Tibial nerve (tissue), 4 donors: ENCODE measurements at places on chromosomes 7 and 10. TPM values are rescaled to one million over a fixed set of nuclear protein-coding genes. Genes with fewer than 3 reads are reported as not detected.
A peak's percentile ranks its signal among the peaks of the same experiment; 100 is the strongest.

The HOXA11 gene
- 10.4 TPM for total RNA-seq

DNA sequence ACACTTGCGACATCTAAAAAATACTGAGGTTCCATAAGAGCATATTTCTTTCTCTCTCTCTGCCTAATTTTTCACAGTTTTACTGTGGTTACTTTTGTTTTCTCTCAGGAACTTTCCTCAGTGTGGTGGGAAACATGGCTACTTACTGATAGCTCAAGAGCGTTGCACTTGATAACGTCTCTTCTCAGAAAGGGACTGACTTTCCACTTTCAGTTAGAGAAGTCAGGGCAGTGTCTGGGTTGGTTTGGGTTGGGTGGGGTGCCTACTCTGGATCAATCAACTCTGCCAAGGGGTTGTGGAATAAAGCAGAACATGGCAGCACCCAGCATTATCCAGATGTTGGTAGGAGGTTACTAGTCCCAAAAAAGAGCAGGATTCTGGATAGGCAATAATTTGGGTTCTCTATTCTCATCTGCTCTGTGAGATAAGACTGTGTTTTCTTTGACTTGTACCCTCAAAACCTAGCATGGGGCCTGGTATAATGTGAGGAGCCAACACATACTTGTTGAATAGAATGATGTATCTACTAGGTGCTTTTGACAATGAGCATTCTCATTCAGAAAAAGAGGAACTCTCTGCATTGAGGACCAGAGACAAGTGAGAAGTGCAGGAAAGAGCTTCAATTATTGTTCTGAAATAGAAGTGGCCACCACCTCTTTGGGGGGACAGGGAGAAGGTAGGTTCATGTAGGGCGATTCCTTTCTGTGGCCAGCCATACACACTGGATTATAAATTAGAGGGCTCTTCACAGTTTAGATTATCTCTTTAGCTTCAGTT is 315.7 kb downstream of the REEP3 start:
- no peaks in the 10 kb centered on the region for H3K27me3 ChIP-seq
- H3K36me3 ChIP-seq = no peaks in the 10 kb centered on the region
- H3K4me1 ChIP-seq = no peaks in the 10 kb centered on the region
- no peak for DNase-seq

The FAM200A gene
- 6.3 TPM for total RNA-seq

The LIPN gene
- total RNA-seq = not detected

DNA sequence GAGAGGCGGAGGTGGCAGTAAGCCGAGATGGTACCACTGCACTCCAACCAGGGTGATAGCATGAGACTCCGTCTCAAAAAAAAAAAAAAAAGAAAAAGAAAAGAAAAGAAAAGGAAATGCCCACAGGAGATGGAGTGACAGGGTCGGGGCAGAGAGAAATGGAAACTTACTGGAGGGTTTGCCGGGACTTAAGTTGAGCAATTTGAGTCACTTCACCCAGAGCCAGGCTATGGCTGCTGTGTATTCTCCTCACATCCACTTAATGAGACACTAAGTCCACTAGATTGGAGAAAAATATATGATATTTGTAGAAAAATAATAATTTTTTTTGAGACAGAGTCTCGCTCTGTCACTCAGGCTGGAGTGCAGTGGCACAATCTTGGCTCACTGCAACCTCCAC is 4.6 kb upstream of the PFKFB3 start:
- DNase-seq = no peak
- H3K4me3 ChIP-seq = no peak overlapping the region
- H3K27me3 ChIP-seq = no peaks in the 10 kb centered on the region
- peaks cover 10% of the 10 kb centered on the region for H3K4me1 ChIP-seq
- H3K36me3 ChIP-seq = no peaks in the 10 kb centered on the region
- peak overlapping the region; percentile 76 for H3K27ac ChIP-seq

The EPO gene
- total RNA-seq = 0.30 TPM

The FAM131B gene
- 1.3 TPM for total RNA-seq

The HTR5A gene
- not detected for total RNA-seq

DNA sequence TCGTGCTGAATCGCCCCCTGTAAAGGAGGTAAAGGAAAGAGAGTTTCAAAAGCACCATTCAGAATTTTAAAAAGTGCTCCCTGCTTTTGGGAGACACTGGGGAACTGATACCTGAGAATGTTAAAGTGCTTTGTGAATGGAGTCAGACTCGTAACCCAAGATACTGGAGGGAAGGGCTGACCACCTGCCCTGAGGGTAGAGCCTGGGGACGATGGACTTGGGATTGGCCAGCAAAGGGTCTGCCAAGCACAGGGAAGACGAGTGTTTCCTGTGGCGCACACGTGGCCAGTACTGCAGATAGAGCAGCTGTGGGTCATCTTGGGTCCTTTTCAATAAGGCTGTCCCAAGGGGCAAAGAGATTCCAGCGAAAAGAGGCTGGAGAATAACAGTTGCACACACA is 1284.1 kb upstream of the AUTS2 start:
- no peak for DNase-seq
- no peak overlapping the region for H3K4me3 ChIP-seq
- H3K27me3 ChIP-seq = no peaks in the 10 kb centered on the region
- H3K4me1 ChIP-seq = no peaks in the 10 kb centered on the region
- H3K27ac ChIP-seq = no peak overlapping the region

- peaks cover 10% of the 10 kb centered on the region for H3K36me3 ChIP-seq
- H3K27me3 ChIP-seq = no peaks in the 10 kb centered on the region
- peak; percentile 91 for DNase-seq
- peak overlapping the region; percentile 87 for H3K4me3 ChIP-seq
- H3K27ac ChIP-seq = peak overlapping the region; percentile 99
These were observed 977 bp upstream of the SFR1 start for GRCh38 chr10:104120903-104121484.

GRCh38 chr7:43071604-43072003 is 40.8 kb upstream of the HECW1 start:
- no peaks in the 10 kb centered on the region for H3K4me1 ChIP-seq
- DNase-seq = no peak
- no peaks in the 10 kb centered on the region for H3K27me3 ChIP-seq
- H3K27ac ChIP-seq = no peak overlapping the region
- no peak overlapping the region for H3K4me3 ChIP-seq

The HMX2 gene
- not detected for total RNA-seq

DNA sequence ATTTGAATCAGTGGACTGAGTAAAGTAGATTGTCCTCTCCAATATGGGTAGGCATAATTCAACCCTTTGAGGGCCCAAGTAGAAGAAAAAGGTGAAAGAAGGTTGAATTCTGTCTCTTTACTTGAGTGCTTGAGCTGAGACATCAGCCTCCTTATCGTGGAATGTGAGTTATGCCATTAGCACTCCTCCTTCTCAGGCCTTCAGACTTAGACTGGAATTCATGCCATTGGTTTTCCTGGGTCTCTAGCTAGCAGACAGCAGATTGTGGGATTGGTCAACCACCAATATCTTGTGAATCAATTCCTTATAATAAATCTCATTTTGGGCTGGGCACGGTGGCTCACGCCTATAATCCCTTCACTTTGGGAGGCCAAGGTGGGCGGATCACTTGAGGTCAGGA is 89.2 kb downstream of the CUL2 start:
- no peak for DNase-seq
- H3K27me3 ChIP-seq = no peaks in the 10 kb centered on the region
- no peaks in the 10 kb centered on the region for H3K4me1 ChIP-seq
- H3K27ac ChIP-seq = no peak overlapping the region

GRCh38 chr7:91832493-91833045 is 47.9 kb downstream of the MTERF1 start:
- H3K4me1 ChIP-seq = no peaks in the 10 kb centered on the region
- no peak overlapping the region for H3K27ac ChIP-seq
- H3K4me3 ChIP-seq = no peak overlapping the region

DNA sequence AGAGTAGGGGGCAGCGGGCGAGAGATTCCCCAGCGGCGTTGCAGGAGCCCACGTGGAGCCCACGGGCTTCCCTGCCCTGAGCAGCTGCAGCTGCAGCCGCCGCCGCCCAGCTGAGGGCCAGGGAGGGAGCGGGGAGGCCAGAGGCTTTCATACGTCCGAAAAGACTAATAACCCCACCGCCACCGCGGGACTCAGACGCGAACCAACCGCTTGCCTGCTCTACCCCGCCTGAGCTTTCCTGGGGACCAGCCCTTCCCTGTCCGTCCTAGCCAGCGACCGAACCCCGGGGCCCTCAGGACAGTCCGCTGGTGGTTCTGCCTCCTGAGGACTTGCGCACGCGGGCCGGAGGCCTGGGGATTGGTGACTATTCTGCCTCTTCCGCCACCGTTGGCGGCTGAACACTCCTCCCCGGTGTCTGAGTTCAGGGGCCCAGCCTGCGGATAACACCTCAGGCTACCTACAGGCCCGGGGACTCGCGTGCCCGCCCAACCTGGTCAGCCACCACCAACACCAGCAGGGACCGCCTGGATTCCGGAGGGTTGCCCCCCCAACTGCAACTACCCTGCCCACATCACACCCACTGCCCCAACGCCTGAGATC is 18.4 kb downstream of the IFT22 start:
- H3K4me1 ChIP-seq = no peaks in the 10 kb centered on the region
- H3K4me3 ChIP-seq = no peak overlapping the region
- H3K27me3 ChIP-seq = peaks cover 99% of the 10 kb centered on the region
- no peak for DNase-seq
- no peak overlapping the region for H3K27ac ChIP-seq

- no peaks in the 10 kb centered on the region for H3K27me3 ChIP-seq
- DNase-seq = no peak
- H3K4me3 ChIP-seq = no peak overlapping the region
- H3K27ac ChIP-seq = no peak overlapping the region
These were observed 95.2 kb downstream of the DNAJB6 start for GRCh38 chr7:157431951-157432540.

GRCh38 chr7:104936546-104936945 is 77.5 kb upstream of the KMT2E start:
- no peak overlapping the region for H3K4me3 ChIP-seq
- H3K4me1 ChIP-seq = no peaks in the 10 kb centered on the region
- H3K27me3 ChIP-seq = no peaks in the 10 kb centered on the region

- no peaks in the 10 kb centered on the region for H3K4me1 ChIP-seq
- no peaks in the 10 kb centered on the region for H3K36me3 ChIP-seq
- no peaks in the 10 kb centered on the region for H3K27me3 ChIP-seq
- DNase-seq = no peak
- no peak overlapping the region for H3K27ac ChIP-seq
- H3K4me3 ChIP-seq = no peak overlapping the region
These were observed 19.5 kb upstream of the PNLIP start for GRCh38 chr10:116526219-116526618.

GRCh38 chr7:45606931-45607330 is 32.8 kb downstream of the ADCY1 start:
- no peak overlapping the region for H3K4me3 ChIP-seq
- no peaks in the 10 kb centered on the region for H3K27me3 ChIP-seq
- no peaks in the 10 kb centered on the region for H3K36me3 ChIP-seq
- DNase-seq = no peak

DNA sequence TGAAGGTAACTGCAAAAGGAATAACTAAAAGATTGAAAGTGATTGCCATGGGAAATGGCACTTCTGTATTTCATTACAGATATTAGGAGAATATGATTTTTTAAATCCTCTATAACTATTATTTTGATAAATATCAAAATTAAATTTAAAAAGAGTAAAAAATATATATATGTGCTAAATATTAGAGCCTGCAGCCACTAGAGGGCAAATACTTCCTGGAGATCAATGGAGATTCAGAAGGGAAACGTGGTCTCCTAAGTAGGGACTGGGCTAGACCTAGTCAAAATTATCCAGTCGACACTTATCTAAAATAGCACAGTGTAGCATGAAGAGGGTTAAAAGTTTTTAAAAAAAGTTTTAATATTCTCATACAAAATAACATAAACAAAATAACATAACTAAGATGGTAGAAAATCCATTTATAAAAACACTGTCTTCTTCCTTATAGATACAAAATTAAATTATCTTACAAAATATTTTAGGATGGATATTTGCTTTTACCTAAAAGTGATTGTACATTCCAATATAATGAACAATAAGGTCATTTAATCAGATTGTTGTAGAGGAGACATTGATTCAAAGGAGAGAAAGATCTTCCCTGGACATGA is 434.3 kb downstream of the MDFIC start:
- H3K27ac ChIP-seq = no peak overlapping the region
- H3K4me3 ChIP-seq = no peak overlapping the region
- DNase-seq = peak; percentile 10
- H3K36me3 ChIP-seq = no peaks in the 10 kb centered on the region
- H3K4me1 ChIP-seq = no peaks in the 10 kb centered on the region

The GIGYF1 gene
- total RNA-seq = 98.1 TPM

DNA sequence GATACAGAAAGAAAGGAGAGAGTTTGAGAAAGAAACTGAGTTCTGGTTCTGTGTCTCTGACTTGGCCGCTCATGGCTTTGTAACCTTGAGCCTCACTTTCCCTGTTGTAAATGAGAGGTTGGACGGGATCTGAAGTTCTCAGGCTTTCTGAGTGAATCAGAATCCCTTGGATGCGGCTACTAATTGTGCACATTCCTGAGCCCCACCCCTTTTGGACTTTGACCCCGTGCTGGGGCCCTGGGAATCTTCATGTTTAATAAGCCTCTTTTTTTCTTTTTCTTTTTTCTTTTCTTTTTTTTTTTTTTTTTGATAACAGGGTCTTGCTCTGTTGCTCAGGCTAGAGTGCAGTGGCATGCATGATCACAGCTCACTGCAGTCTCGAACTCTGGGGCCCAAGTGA is 26.9 kb downstream of the SLC25A28 start:
- no peak overlapping the region for H3K4me3 ChIP-seq
- no peaks in the 10 kb centered on the region for H3K36me3 ChIP-seq
- no peaks in the 10 kb centered on the region for H3K27me3 ChIP-seq

- no peak overlapping the region for H3K4me3 ChIP-seq
- no peak for DNase-seq
- H3K27ac ChIP-seq = peak overlapping the region; percentile 36
- no peaks in the 10 kb centered on the region for H3K27me3 ChIP-seq
- no peaks in the 10 kb centered on the region for H3K36me3 ChIP-seq
These were observed 184.5 kb upstream of the INHBA start for GRCh38 chr7:41887416-41887815.

DNA sequence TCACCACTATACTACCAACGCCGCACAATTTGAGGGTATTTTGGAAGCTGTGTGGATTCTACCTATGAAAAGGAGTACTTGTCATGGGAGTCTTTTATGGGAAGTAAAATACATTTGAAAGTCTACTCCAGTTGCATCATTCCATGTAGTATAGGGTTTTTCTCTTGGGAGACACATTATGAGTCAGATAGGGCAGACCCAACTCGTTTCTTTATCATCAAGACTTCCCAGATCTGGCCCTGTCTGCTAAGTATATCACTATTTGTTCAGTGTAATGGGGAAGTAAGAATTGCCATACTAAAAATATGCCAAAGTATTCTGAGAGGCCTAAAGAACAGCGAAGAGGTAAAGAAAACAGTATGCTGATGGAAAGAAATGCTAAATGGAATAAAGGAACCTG is 144.2 kb downstream of the SPAG6 start:
- H3K36me3 ChIP-seq = no peaks in the 10 kb centered on the region
- no peaks in the 10 kb centered on the region for H3K4me1 ChIP-seq
- H3K27me3 ChIP-seq = no peaks in the 10 kb centered on the region
- no peak overlapping the region for H3K27ac ChIP-seq
- DNase-seq = no peak
- no peak overlapping the region for H3K4me3 ChIP-seq

The AMPH gene
- 37.0 TPM for total RNA-seq
